T-cell (primary cell): ENCODE measurements at places on chromosomes 13 and 19. TPM values are rescaled to one million over a fixed set of nuclear protein-coding genes. Genes with fewer than 3 reads are reported as not detected.

- DNase-seq = no peak
- no peaks in the 10 kb centered on the region for H3K36me3 ChIP-seq
- no peaks in the 10 kb centered on the region for H3K4me1 ChIP-seq
- H3K27ac ChIP-seq = no peak overlapping the region
- H3K27me3 ChIP-seq = peaks cover 2% of the 10 kb centered on the region
Observed at GRCh38 chr19:47316513-47316912, 6.9 kb downstream of the C5AR1 start.

DNA sequence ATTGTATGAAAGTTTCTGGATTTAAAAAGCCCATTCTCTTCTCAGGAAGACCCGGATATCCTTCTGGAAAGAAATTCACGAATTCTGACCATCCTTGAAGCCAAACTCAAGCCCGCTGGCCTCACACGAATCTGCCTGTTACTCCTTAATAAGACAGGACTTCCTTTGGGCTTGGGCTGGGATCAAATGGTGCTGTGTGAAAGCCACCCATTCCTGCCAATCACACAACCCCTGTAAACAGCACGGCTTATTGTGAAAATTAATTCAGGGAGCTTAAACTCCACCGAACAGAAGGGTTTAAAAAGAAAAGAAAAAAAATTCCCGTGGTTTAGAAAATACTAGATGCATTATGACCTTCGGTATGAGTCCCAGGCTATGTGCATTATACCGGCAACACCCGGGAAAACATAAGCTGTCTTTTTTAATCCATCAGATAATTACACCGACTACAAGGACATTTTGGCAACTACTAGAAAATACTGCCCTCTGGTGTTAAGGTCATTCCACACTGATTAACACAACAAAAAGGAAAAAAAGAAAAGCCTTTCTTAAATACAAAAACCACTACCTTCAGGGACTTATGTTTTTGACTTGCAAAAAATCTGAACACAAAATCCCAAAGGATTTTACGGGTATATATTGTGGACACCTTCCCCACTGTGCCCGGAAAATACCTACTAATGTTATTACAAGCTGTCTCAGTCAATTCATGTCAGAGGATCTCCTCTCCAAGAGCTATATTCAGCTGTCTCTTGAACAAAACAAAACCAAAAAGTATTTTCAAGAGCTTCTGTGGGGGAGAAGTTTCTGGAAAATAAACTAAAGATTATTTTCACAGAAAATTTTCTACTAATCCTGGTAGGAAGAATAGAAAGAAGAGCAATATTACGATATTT is 76.0 kb upstream of the LSM14A start:
- H3K4me3 ChIP-seq = no peak overlapping the region
- H3K27ac ChIP-seq = no peak overlapping the region
- no peaks in the 10 kb centered on the region for H3K4me1 ChIP-seq
- no peak for DNase-seq
- peaks cover 3% of the 10 kb centered on the region for H3K27me3 ChIP-seq

GRCh38 chr13:99214232-99214631 is 13.6 kb downstream of the UBAC2 start:
- H3K4me1 ChIP-seq = peaks cover 53% of the 10 kb centered on the region
- DNase-seq = peak; percentile 49
- H3K27me3 ChIP-seq = no peaks in the 10 kb centered on the region
- H3K4me3 ChIP-seq = peak overlapping the region; percentile 54
- no peaks in the 10 kb centered on the region for H3K36me3 ChIP-seq

DNA sequence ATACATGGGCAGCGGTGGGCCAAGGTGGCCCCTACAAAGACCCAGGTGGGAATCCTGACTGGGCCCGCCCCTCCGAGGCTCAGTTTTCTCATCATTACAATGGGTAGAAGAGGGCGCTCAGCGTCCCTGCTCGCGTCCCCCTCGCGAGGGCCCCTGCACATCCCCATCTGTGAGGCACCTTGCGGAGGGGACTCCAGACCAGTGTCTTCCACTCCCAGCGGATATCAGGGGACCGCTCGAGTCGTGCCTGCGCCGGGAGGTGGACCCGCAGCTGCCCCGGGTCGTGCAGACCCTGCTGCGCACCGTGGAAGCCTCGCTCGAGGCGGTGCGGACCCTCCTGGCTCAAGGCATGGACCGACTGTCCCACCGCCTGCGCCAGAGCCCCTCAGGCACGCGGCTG is 15.3 kb upstream of the COLGALT1 start:
- H3K36me3 ChIP-seq = no peaks in the 10 kb centered on the region
- H3K27ac ChIP-seq = no peak overlapping the region
- H3K4me1 ChIP-seq = peaks cover 4% of the 10 kb centered on the region
- DNase-seq = no peak

DNA sequence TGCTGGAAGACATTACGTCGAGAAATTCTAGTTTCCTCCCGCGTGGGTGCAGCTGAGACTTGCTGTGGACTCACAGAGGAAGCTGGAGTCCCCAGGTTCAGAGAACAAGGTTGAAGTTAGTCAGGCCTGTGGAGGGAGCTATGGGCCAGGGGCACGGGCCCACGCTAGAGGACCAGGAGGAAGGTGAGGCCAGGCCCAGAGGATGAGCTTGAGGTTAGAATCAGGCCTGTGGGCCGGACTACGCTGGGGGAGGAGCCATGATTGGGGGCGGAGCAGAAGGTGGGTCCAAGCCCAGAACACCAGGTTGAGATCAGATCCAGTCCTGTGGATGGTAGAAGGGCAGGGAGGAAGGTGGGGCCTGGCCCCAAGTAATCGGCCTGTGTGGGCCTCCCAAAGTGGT is 32.6 kb downstream of the ZNF846 start:
- H3K27ac ChIP-seq = no peak overlapping the region
- H3K4me1 ChIP-seq = no peaks in the 10 kb centered on the region
- no peaks in the 10 kb centered on the region for H3K36me3 ChIP-seq
- DNase-seq = no peak
- H3K27me3 ChIP-seq = no peaks in the 10 kb centered on the region
- H3K4me3 ChIP-seq = no peak overlapping the region

DNA sequence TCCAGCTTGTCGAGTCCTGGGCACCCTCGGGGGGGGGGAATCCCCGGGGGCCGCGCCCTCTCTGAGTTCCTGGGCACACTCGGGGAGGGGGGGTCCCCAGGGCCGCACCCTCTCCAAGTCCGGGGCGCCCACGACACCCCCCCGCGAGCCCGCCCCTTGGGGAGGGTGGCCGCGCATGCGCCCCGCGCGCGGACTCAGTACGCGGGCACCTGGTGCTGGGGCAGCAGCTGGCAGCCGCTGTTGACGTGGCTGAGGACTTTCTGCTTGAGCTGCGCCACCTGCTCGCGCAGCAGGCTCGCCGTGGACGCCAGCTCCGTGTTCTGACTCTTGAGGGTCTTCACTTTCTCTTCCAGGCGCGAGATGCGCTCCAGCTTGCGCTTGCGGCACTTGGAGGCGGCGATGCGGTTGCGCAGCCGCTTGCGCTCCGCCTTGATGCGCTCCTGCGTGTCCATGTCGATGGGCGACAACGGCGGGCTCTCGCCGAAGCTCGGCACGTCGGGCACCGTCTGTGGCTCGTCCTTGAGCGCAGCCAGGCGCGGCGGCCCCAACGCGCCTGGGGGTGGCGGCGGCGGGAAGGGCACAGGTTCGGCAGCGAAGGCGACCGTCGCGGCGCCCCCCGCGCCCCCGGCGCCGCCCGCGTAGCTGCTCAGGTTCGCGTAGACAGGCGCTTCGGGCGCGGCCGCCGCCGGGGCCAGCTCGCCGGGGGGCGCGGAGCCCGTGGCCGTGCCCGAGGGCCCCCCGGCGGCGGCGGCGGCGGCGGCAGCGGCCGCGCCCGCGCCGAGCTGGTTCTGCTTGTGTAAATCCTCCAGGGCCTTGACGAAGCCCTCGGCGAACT is 958 bp downstream of the JUND start:
- DNase-seq = peak; percentile 80
- H3K27me3 ChIP-seq = no peaks in the 10 kb centered on the region

- no peaks in the 10 kb centered on the region for H3K4me1 ChIP-seq
- no peaks in the 10 kb centered on the region for H3K27me3 ChIP-seq
- DNase-seq = no peak
- no peak overlapping the region for H3K4me3 ChIP-seq
- H3K27ac ChIP-seq = no peak overlapping the region
- no peaks in the 10 kb centered on the region for H3K36me3 ChIP-seq
Observed at GRCh38 chr19:33675501-33676124, 53.9 kb downstream of the CHST8 start.

GRCh38 chr19:28990522-28990921 is 222.4 kb downstream of the UQCRFS1 start:
- peaks cover 18% of the 10 kb centered on the region for H3K27me3 ChIP-seq
- H3K4me1 ChIP-seq = no peaks in the 10 kb centered on the region
- no peaks in the 10 kb centered on the region for H3K36me3 ChIP-seq
- DNase-seq = no peak
- no peak overlapping the region for H3K4me3 ChIP-seq

DNA sequence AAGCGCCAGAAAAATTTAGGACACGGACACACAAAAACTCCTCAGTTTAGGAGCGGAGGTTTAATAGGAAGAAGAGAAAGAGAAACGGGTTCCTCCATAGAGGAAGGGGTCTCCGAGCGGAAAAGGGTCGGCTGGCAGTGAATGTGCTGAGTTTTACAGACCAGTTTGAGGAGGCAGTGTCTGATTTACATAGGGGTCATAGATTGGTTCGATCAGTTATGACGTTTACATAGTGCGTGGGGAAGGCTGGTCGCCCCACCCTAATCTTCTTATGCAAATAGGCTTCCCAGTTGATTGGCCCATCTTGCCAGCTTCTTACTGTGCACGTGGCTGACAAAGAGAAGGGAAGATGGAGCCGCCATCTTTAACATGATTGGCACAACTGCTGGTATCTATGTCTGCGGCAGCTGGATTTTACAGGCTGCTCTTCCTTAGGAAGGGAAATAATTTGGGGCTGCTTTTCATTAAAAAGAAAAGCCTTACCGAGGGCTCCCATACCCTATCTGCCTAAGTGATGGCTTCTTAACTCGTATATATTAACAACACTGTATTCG is 1.2 kb upstream of the ZNF225 start:
- no peak overlapping the region for H3K4me3 ChIP-seq
- H3K4me1 ChIP-seq = peaks cover 6% of the 10 kb centered on the region
- H3K27ac ChIP-seq = no peak overlapping the region
- H3K36me3 ChIP-seq = no peaks in the 10 kb centered on the region
- no peak for DNase-seq
- H3K27me3 ChIP-seq = no peaks in the 10 kb centered on the region

Gene GDF15
- total RNA-seq = not detected

Gene NCR1
- total RNA-seq = 16.2 TPM

Gene ELANE
- total RNA-seq = 0.83 TPM

Gene ODAD3
- total RNA-seq = not detected

Gene CPB2
- total RNA-seq = not detected

Gene PRTN3
- total RNA-seq = not detected

Gene IGFL4
- not detected for total RNA-seq

Gene RFPL4AL1
- total RNA-seq = not detected
